WTC11 (cell line): ENCODE measurements at places on chromosomes 6 and 20. TPM values are rescaled to one million over a fixed set of nuclear protein-coding genes. Genes with fewer than 3 reads are reported as not detected.

GRCh38 chr6:146857980-146858347 is 259.2 kb downstream of the ADGB start:
- no peaks in the 10 kb centered on the region for H3K27me3 ChIP-seq
- H3K36me3 ChIP-seq: no peaks in the 10 kb centered on the region
- peak; percentile 12 for DNase-seq
- peaks cover 7% of the 10 kb centered on the region for H3K4me1 ChIP-seq
- H3K4me3 ChIP-seq: peak overlapping the region; percentile 71
- H3K27ac ChIP-seq: peak overlapping the region; percentile 43

DNA sequence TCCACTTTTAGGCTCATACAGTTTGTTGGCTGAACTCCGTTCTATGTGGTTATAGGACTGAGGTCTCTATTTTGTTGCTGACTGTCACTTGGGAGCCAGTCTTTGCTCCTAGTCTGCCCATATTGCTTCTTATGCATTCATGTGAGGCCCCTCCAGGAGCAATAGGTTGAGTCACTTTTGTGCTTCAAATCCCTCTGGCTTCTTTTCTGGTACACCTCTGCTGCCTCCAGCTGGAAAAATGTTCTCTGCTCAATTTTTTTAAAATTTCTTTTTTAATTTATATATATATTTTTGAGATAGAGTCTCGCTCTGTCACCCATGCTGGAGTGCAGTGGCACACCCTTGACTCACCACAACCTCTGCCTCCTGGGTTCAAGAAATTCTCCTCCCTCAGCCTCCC is 42.7 kb upstream of the NOX3 start:
- no peaks in the 10 kb centered on the region for H3K27me3 ChIP-seq
- H3K4me3 ChIP-seq: no peak overlapping the region
- H3K36me3 ChIP-seq: peaks cover 3% of the 10 kb centered on the region
- no peak overlapping the region for H3K27ac ChIP-seq
- H3K4me1 ChIP-seq: peaks cover 5% of the 10 kb centered on the region

- no peak overlapping the region for H3K27ac ChIP-seq
- no peaks in the 10 kb centered on the region; the same call in 1 of the 2 replicates for H3K27me3 ChIP-seq
These were observed 88.4 kb upstream of the ESR1 start for GRCh38 chr6:151719070-151719469.

- H3K4me1 ChIP-seq: peaks cover 60% of the 10 kb centered on the region
- no peaks in the 10 kb centered on the region for H3K36me3 ChIP-seq
- peak; percentile 35 for DNase-seq
- H3K27me3 ChIP-seq: peaks cover 95% of the 10 kb centered on the region
These were observed 5.8 kb downstream of the OLIG3 start for GRCh38 chr6:137488150-137489045.

- no peak for DNase-seq
- no peaks in the 10 kb centered on the region for H3K4me1 ChIP-seq
- H3K27me3 ChIP-seq: no peaks in the 10 kb centered on the region; the same call in 1 of the 2 replicates
- H3K36me3 ChIP-seq: peaks cover 36% of the 10 kb centered on the region
- H3K4me3 ChIP-seq: no peak overlapping the region
These were observed 9.3 kb upstream of the JPH2 start for GRCh38 chr20:44196271-44196670.

- H3K27ac ChIP-seq: no peak overlapping the region
These were observed 38.1 kb upstream of the NOX3 start for GRCh38 chr6:155493694-155494143.

DNA sequence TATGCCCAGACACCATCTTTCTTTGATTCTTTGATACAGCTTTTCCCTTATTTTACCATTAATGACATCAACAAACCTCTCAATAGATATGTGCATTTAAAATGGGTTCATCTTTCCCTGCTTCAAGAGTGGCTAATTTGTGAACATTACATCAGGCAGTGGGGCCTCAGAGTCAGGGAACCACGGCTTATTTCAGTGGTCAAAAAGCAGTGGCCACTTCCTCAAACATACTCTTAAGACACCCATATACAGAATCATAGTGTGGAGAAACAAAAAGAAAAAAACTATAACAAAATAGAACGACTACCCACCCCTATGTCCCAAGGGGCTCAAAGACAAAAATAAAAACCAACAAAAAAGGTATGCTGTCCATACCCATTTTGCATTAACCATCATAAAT is 12.9 kb downstream of the SALL4 start:
- peak overlapping the region; percentile 88 for H3K27ac ChIP-seq
- no peak for DNase-seq
- H3K4me1 ChIP-seq: peaks cover 18% of the 10 kb centered on the region
- H3K27me3 ChIP-seq: no peaks in the 10 kb centered on the region

DNA sequence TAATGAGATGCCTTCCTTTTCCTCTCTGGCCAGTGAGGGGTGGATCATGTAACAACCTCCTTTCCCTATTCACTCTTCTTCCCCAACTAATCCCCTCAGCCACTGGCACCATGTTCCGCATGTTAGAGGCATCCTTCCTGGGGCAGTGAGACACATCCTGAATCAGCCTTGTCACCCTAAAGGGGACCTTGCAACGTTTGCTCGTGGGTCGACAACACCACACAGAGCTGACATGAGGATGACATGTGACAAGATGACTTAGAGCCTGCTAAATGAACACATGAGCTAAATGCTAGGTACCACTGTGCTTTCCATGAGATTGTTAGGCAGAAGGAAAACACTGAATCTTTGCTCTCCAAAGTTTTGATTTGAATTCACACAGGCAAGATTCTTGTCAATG is 129.2 kb downstream of the ATXN1 start:
- DNase-seq: no peak
- peaks cover 7% of the 10 kb centered on the region; the same call in 1 of the 2 replicates for H3K36me3 ChIP-seq
- no peaks in the 10 kb centered on the region for H3K27me3 ChIP-seq

GRCh38 chr6:17725083-17725482 is 18.4 kb upstream of the NUP153 start:
- no peaks in the 10 kb centered on the region for H3K27me3 ChIP-seq
- H3K4me3 ChIP-seq: no peak overlapping the region
- H3K27ac ChIP-seq: peak overlapping the region; percentile 34
- no peaks in the 10 kb centered on the region for H3K36me3 ChIP-seq

GRCh38 chr6:134103006-134103405 is 50.6 kb upstream of the SLC2A12 start:
- DNase-seq: no peak
- no peaks in the 10 kb centered on the region for H3K36me3 ChIP-seq
- H3K27me3 ChIP-seq: no peaks in the 10 kb centered on the region
- H3K4me3 ChIP-seq: no peak overlapping the region
- H3K27ac ChIP-seq: no peak overlapping the region

The SEMG1 gene
- total RNA-seq: 2.0 to 2.9 TPM (median 2.1 TPM) in 3 replicates

The ZNF217 gene
- 75.6 to 84.0 TPM (median 77.7 TPM) in 3 replicates for total RNA-seq

The MAP7 gene
- 56.6 to 60.5 TPM (median 59.1 TPM) in 3 replicates for total RNA-seq
